ENCODE measurements at places on chromosomes 13 and 19.

GRCh38 chr19:11164879-11165406, 9.4 kb upstream of the SPC24 start:
- no peak for DNase-seq

- no peak for DNase-seq
Observed at GRCh38 chr19:18102916-18103542, 5.5 kb downstream of the MAST3 start.

GRCh38 chr13:39269411-39269810, 231.2 kb downstream of the NHLRC3 start:
- no peak for DNase-seq

- no peak for DNase-seq
Observed at GRCh38 chr19:10921199-10921909, 7.1 kb downstream of the YIPF2 start.

DNA sequence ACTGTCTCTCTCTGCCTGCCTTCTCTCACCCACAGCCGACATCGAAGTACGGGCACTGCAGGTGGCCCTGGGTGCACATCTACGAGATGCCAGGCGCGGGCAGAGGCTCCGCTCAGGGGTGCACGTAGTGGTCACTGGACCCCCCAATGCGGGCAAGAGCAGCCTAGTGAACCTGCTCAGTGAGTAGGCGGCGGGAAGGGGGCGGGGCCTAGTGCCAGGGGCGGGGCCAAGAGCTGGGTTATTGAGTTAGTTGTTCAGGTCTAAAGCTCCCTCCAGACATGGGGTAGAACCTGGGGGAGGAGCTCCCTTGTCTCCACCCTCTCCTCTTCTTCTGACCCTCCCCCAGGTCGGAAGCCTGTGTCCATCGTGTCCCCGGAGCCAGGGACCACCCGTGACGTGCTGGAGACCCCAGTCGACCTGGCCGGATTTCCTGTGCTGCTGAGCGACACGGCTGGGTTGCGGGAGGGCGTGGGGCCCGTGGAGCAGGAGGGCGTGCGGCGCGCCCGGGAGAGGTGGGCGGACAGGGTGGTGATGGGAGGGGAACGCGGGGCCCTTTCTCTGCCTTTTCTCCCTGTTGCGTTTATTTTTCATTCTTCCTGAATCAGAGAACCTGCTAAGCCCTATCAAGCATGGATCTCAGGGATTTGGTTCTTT, 1.9 kb downstream of the GTPBP3 start:
- no peak for DNase-seq

DNA sequence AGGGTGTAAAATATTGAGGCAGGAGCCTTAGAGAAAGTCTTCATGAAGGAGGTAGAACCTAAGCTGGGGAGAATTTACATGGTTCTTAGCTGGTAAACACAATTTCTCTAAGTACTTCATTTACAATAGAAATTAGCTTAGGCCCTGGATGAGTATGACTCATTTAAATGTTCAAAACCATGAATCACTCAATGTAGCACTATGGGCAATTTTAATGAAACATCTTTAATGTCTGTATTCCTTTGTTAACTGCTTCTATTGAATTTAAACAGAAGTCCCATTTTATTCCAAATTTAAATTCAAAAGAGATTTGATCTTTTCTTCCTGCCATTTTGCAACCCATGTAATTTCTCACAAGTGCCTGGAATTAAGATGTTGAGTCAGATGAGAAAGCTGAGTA, 252.1 kb downstream of the RFC3 start:
- DNase-seq: no peak

DNA sequence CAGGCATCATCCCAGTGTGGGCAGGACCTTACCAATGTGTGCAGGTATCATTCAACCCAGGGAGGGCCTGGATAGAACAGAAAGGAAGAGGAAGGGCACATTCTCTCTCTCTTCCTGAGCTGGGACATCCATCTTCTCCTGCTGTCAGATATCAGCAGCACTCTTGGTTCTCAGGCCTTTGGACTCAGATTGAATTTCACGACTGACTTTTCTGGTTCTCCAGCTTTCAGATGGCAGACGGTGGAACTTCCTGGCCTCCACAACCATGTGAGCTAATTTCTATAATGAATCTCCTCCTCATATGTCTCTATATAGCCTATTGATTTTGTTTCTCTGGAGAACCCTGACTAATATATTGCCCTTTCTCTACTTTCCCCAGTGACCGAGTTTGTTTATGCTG, 77.3 kb downstream of the OLFM4 start:
- DNase-seq: no peak

DNA sequence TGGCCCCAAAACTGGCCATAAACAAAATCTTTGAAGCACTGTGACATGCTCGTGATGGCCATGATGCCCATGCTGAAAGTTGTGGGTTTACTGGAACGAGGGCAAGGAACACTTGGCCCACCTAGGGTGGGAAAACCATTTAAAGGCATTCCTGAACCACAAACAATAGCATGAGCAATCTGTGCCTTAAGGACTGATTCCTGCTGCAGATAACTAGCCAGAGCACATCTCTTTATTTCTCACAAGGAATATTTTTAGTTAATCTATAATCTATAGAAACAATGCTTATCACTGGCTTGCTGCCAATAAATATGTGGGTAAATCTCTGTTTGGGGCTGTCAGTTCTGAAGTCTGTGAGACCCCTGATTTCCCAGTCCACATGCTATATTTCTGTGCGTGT, 10.3 kb upstream of the ZNF726 start:
- no peak for DNase-seq

GRCh38 chr13:71156550-71156949, 710.5 kb downstream of the DACH1 start:
- no peak for DNase-seq

Data from inflammatory macrophage treated with lipopolysaccharide for 1 hour (primary cell).